Lower lobe of right lung (tissue), 2 donors: ENCODE measurements at places on chromosomes 12 and 14.
A peak's percentile ranks its signal among the peaks of the same experiment; 100 is the strongest.

- DNase-seq, result no peak
Observed at GRCh38 chr12:19369691-19370148, 69.6 kb upstream of the AEBP2 start.

GRCh38 chr12:32896432-32897280 lies at the start of gene PKP2:
Gene PKP2 (minus strand): TSS chr12:32896777. CDS start chr12:32896731, 46 bp downstream.
- peak; percentile 80 for DNase-seq

DNA sequence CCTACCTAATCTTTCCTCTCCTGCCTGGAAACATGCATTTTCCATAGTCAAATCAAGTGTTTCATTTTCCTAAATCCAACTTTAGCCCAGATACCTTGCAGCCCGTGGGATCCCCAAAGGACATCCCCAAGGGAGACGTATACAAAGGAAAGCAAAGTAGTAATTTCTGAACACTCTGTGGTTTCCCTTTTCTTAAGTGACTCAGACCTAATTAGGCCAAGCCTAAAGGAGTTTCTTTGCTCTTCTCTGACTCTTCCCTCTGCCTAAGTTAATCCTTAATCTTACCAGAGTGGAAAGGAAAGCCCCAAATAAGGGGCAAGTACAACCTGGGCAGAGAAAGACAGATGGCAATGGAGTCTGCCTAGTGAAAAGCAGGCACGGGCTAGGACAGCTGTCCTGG lies 250.3 kb downstream of the SPTSSA start:
- no peak for DNase-seq

- no peak for DNase-seq
Observed at GRCh38 chr14:50822501-50823042, 8.4 kb downstream of the NIN start.

GRCh38 chr14:45198551-45198950 lies 54.5 kb downstream of the MIS18BP1 start:
- DNase-seq, result no peak

GRCh38 chr14:92813201-92813600 lies 19.1 kb downstream of the GOLGA5 start:
- no peak for DNase-seq

DNA sequence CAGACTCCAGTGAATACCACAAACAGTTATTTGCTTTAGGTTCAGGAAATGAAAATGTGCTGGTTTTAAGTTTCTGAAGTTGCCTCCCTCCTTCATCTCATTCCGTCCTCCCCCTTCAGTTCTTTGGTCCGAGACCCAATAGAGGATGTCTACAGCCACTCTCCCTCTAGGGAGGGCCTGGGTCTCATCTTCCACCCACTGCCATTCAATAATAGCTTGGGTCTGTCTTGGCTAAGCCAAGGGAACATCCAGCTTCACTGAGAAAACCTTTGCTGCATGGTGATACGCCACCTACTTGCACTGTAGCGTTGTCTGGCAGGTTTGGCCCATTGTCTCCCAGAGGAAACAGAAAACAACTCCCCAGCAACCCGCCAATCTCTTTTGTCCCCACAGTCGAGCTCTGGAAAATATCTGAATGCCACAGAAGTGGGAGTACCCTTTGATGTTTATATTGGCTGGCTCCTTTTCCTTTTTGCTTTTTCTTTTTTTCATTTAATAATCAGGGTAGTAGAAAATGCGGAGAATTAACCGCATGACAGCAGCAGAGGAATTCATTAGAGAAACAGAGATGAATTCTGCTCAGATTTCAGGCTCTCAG lies 380.1 kb downstream of the RAD51B start:
- DNase-seq, result no peak

- DNase-seq, result no peak
Observed at GRCh38 chr12:45131506-45131905, 80.6 kb upstream of the DBX2 start.

- no peak for DNase-seq
Observed at GRCh38 chr12:64560396-64561301, 49.6 kb upstream of the RASSF3 start.

DNA sequence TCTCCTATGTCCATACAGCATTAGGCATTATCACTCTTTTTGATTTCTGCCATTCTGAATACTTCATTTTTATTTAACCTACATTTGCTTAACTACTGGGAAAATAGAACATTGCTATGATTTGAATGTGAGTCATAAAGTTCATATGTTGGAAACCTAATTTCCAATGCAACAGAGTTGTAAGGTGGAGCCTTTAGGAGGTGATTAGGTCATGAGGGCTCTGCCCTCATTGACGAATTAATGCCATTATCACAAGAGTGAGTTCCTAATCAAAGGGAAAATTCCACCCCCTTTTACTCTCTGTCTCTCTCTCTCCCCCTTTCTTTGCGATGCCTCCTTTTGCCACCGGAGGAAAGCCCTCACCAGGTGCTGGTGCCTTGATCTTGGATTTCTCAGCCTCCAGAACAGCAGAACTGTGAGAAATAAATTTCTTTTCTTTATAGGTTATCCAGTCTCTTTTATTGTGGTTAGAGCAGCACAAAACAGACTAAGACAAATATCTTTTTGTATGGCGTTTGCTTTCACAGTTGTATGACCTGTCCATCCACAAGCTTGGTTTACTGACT lies 180.1 kb upstream of the ARID2 start:
- DNase-seq, result no peak

GRCh38 chr14:61961369-61961768 lies 199.1 kb downstream of the SNAPC1 start:
- no peak for DNase-seq

GRCh38 chr12:103964805-103965204 lies 867 bp upstream of the TDG start:
- DNase-seq, result no peak

- DNase-seq, result no peak
Observed at GRCh38 chr12:51896236-51896635, 8.3 kb downstream of the ANKRD33 start.

DNA sequence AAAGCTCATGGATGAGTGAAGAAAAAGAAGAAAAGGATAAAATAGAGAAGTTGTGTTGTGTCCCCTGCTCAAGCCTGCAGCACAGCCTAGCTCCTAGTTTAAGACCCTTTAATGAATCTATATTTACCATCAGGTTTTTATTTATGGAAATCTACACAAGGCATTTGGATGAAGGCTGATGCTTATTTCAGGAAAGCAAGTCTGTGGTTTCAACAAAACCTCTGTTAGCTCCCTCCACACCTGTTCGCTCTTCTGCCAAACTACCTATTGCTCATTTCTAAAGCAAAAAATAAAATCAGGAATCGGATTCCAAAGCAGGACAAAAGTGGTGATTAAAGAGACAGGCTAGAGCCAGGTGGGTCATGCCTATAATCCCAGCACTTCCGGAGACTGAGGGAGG lies 18.9 kb upstream of the MAP3K9 start:
- no peak for DNase-seq

GRCh38 chr12:25069224-25069623 lies 120.3 kb upstream of the BCAT1 start:
- DNase-seq, result no peak

- DNase-seq, result no peak
Observed at GRCh38 chr14:68857516-68858070, 64.7 kb upstream of the ZFP36L1 start.

GRCh38 chr12:84929501-84929900 lies 16.9 kb upstream of the SLC6A15 start:
- DNase-seq, result no peak
